EH (cell line): ENCODE measurements at places on chromosomes 6 and 20.

- DNase-seq: no peak
These were observed 1190.5 kb upstream of the EYS start for GRCh38 chr6:66897576-66897975.

- no peak for DNase-seq
These were observed 24.5 kb upstream of the GRM4 start for GRCh38 chr6:34170346-34170745.

DNA sequence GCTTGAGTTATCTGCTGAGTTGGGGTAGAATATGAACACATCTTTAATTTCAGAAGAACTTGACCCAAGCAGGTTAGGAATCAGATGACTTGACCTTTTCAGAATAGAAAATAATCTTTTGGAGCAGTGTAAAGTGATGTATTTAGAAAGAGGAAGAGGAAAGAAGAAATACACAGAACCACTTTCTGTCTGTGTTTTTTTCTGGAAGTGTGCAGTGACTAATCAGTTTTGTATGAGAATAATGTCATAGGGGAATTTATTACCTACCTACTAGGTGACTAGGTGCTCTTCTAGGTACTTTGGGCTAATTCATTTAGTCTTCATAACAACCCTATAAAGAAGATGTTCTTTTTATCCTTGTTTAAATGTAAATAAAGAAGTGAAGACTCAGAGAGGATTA, 3.0 kb downstream of the PPP1R14C start:
- DNase-seq: no peak

- DNase-seq: peak; percentile 84
These were observed 1066.8 kb upstream of the CITED2 start for GRCh38 chr6:140441256-140441655.

- no peak for DNase-seq
These were observed 31.7 kb upstream of the GNRH2 start for GRCh38 chr20:3011752-3012151.

GRCh38 chr6:44243345-44243744, 3.6 kb upstream of the HSP90AB1 start:
- DNase-seq: no peak

- no peak for DNase-seq
These were observed 299.1 kb upstream of the PRDM1 start for GRCh38 chr6:105786890-105787655.

GRCh38 chr6:24831771-24832716, 33.3 kb upstream of the ARMH2 start:
- DNase-seq: peak; percentile 87

GRCh38 chr6:165811512-165811911, 148.5 kb upstream of the PDE10A start:
- no peak for DNase-seq

GRCh38 chr20:32189123-32189410, 18.5 kb downstream of the PLAGL2 start:
- DNase-seq: no peak

GRCh38 chr6:158752613-158753012, 66.6 kb downstream of the EZR start:
- peak; percentile 30 for DNase-seq

DNA sequence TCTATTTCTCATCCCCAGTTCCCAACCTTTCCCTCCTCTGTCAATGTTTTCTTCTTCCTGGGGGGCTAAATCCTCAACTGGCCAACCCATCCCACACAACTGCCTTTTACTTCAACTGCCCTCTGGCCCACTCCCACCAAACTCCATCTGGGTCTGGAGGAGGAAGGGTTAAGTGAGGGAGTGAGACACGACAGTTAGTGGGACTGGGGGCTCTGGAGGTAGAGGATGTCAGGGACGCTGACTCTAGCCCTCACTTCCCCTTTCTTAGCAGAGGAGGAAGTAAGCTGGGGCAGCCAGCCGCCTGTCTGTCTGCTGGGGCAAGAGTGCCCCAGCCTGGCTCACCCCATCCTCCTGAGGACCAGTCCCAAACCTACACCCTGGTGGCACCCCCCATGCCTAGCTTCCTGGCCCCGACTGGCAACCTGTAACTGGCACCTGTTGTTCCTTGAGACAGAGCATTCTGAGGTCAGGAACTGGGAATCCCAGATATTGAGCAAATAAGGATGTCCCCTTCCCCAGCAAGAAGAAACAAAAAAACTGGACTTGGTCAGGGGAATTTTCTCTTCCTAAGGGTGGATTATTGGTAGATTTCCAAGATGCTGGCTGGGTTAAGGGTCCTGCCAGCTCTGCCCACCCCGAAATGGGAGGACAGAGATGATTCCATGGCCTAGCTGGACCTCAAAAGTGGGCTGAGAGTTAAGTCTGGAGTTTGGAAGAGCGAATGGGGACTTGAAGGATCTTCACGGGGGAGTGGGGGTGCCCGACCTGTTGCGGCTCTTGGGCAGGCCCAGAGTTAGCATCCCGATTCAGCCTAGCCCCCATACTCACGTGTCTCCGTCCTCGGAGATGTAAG, 971 bp downstream of the NFKBIE start:
- no peak for DNase-seq

DNA sequence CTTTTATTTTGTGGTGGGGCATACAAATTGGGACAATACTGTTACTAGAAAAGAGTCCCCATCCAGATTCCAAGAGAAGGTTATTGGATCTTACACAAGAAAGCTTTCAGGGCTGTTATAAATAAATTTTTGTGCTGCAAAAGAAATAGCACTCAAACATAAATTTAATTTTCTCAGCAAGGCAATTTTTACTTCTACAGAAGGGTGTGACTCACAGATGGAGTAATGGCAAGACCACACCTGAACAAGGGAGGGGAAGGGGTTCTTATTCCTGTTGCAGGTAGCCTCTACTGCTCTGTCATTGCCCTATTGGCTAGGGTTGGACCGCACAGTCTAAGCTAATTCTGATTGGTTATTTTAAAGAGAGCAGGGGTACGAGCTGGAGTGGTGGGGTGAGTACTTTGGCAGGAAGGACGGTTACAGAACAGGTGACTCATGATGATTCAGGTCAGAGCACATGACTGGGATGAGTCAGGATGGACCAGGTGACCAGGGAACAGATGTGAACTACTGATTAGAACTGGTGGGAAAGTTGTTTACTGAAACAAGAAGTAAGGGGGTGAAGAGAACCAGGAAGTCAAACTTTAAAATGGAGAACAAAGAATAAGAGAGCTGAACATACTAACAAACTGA, 41.1 kb downstream of the CNR1 start:
- DNase-seq: no peak

DNA sequence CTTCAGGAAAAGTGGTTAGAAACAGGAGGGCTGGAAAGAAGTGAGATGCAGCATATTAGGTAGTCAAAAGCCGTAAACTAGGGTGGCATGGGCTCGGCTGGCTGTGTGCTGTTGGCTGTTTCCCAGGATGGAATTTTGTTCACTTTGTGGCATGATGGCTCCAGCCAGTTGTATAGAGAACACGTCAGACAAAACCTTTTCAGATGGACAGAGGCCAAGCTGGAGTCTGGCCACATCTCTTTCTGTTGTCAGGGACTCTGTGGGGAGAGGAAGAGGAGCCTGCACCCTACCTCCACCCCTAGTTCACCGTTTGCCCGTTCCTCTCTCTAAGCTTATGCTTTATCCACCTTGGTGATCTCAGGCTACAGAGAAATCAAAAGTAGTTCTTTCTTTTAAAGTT, 22.0 kb downstream of the C6orf89 start:
- no peak for DNase-seq

DNA sequence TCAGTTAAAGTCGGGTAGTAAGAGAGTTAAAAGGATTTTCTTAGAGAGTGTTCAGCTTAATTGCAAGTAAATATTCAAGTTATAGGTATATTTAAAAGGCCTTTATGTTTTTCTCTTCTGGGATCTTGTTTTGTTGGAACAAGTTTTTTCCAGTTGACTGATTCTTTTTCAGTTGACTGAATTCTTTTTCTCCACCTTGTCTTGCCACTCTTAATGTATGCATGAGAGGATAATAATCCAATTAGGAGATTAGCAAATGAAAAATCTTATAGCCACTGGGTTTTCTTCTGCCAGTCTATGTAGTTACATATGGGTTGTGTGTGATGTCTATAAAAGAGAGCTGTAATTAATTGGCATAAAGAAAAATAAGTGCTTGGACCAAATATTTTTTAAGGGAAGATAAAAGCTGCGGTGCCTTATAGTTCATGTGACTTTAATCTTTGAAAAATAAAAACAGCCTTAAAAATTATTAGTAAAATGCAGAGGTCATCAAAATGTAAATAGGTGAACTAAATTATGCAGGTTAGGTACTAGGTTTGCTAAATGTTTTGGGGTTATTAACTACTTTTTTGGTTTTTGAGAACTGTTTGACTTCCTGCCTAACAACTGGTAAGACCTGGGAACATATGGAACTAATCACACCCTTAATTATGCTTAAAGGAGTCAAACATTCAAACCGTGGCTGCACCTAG, 367.2 kb downstream of the HTR1B start:
- DNase-seq: no peak

DNA sequence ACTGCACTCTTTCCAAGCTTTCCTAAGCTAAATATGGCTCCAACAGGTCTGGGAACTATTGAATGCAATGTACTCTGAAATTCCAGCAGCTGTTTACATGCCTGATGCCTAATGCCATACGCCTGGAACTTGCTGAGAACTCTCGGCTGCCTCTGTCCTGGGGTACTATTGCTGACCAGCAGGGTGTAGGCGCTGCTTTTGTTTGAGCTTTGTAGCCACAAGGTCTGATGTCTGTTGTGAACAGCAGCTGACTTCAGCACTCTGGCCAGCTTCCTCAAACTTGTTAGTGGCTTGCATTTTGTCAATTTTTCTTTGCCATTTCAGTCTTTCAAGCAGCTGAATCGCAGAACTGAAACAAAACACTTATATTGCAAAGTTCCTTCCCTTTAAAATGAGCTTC, 26.7 kb downstream of the SAYSD1 start:
- peak; percentile 56 for DNase-seq

GRCh38 chr20:62846166-62846890, 15.3 kb downstream of the TCFL5 start:
- DNase-seq: no peak

GRCh38 chr20:38231531-38232121, 28.9 kb downstream of the KIAA1755 start:
- DNase-seq: peak; percentile 59

DNA sequence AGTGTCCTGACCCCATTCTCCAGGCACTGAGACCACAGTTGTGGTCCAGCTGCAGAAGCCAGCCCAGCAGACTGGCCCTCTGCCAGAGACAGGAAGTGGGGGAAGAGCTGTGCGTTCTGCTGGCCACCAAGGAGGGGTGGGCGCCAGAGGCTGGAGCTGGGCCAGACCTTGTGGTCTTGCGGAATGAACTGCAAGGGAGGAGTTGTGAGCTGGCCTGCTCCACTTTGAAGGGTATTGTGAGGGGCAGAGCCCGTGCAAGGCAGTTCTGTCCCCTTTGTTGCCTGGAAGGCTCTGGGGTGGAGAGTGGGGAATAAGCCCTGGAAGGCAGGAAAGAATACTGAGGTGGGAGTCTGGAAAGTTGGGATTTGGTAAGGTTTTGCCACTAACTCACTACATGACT, 3.6 kb upstream of the MDFI start:
- no peak for DNase-seq

- no peak for DNase-seq
These were observed 34.6 kb downstream of the TOX2 start for GRCh38 chr20:43949248-43949647.

DNA sequence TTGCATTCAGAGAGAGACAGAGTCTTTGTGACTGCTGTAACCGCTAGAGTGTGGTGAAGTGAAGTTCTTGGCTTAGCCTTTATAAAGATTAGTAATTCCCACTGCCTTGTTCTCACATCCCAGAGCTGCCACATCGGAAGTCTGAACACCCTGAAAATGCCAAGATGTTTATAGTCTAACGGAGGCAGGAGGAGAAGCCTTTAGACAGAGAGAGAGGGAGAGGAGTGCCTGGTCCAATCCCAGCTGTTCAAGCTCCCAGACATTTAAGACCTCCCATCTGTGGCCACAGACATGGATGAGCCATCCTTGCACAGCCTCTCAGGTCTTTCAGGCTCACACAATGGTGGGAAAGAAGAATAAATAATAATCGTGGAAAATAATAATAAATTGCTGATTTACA, 1422.8 kb upstream of the EYS start:
- no peak for DNase-seq

GRCh38 chr6:44737829-44738528, 350.5 kb downstream of the CDC5L start:
- no peak for DNase-seq

- no peak for DNase-seq
These were observed 268.4 kb downstream of the PLCB1 start for GRCh38 chr20:8400486-8400885.

- no peak for DNase-seq
These were observed 846 bp downstream of the ZSCAN31 start for GRCh38 chr6:28335040-28335563.

DNA sequence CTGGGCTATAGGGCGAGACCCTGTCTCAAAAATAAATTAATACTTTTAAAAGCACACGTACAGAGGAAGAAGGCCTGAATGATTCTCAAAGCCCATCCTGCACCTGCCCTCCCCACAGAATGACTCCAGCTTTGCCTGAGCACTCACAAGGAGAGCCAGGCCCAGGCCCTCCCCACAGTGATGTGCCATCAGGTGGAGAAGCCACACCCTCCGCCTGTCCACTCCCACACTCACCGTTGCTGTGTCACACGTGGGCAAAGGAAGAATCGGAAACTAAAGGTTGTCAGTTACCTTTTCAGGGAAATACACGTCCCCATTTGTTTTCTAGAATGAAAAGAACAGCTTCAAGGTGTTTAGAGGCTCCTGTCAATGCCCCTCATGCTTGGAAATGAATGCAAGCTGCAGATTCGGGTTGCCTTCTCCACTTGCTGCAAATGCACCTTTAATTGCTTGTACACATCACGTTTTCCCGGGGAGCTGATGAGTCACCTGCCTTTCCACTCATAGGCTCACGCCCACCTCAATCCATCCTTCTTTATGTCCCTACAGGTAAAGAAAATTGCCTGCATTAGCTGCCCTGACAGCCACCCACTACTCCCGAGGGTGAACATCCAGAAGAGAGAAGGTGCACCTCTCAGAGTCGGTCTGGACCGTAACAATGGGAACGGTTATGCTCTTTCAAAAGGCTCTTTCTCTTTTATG, 45.5 kb upstream of the AFDN start:
- no peak for DNase-seq

DNA sequence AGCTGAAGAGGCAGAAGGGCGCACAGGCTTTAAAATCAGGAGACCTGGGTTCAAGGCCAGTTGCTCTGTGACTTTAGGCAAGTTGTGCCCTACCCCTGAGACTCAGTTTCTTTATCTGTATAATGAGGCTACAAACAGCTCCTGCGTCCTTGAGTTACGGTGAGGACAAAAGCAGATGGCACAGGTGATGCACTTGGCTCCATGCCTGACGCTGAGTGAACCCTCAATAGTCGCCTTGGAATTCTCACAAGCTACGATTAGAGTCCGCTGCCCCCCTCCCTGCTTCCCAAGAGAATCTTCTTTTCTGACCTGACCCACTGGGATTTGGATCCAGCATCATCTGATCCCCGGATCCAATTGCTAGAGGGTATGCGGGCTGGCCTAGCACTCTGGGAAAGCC, 6.4 kb downstream of the KCNG1 start:
- DNase-seq: no peak
